Central memory CD8-positive, alpha-beta T cell (primary cell): ENCODE measurements at places on chromosomes 5 and 9.

GRCh38 chr5:65359569-65359968 lies 122.2 kb downstream of the ADAMTS6 start:
- H3K4me1 ChIP-seq = no peaks in the 10 kb centered on the region
- no peak overlapping the region for H3K27ac ChIP-seq
- no peaks in the 10 kb centered on the region for H3K36me3 ChIP-seq
- H3K4me3 ChIP-seq = no peak overlapping the region
- no peak for DNase-seq

- H3K4me3 ChIP-seq = no peak overlapping the region
- H3K27me3 ChIP-seq = no peaks in the 10 kb centered on the region
- peaks cover 12% of the 10 kb centered on the region for H3K36me3 ChIP-seq
- H3K27ac ChIP-seq = no peak overlapping the region
Observed at GRCh38 chr9:97895695-97896332, 26.5 kb downstream of the TRMO start.

GRCh38 chr9:20604562-20604961 lies 17.7 kb downstream of the MLLT3 start:
- peaks cover 3% of the 10 kb centered on the region for H3K36me3 ChIP-seq
- H3K27ac ChIP-seq = peak overlapping the region; percentile 8
- DNase-seq = no peak
- H3K27me3 ChIP-seq = no peaks in the 10 kb centered on the region

DNA sequence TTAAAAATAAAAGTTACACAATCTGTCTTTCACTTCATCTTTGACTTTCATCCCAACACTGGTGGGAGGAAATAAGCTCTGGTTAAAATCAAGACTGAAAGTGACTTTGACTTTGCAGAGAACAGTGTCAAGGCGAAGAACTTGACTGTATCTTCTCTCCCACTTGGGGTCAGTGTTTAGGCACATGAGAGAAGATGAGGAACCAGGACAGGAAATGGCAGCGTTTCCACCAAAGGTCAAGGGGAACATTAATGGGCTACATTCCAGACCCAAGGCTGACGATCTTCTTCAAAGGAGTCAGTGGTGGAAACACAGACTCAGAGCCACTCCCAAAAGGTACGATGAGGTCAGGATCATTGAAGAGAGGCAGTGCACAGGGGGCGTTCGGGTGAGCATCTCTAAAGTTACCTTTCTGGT lies 409.5 kb downstream of the ARHGEF28 start:
- DNase-seq = no peak
- peak overlapping the region; percentile 18 for H3K4me3 ChIP-seq
- H3K27me3 ChIP-seq = peaks cover 25% of the 10 kb centered on the region
- no peaks in the 10 kb centered on the region for H3K36me3 ChIP-seq
- no peak overlapping the region for H3K27ac ChIP-seq

DNA sequence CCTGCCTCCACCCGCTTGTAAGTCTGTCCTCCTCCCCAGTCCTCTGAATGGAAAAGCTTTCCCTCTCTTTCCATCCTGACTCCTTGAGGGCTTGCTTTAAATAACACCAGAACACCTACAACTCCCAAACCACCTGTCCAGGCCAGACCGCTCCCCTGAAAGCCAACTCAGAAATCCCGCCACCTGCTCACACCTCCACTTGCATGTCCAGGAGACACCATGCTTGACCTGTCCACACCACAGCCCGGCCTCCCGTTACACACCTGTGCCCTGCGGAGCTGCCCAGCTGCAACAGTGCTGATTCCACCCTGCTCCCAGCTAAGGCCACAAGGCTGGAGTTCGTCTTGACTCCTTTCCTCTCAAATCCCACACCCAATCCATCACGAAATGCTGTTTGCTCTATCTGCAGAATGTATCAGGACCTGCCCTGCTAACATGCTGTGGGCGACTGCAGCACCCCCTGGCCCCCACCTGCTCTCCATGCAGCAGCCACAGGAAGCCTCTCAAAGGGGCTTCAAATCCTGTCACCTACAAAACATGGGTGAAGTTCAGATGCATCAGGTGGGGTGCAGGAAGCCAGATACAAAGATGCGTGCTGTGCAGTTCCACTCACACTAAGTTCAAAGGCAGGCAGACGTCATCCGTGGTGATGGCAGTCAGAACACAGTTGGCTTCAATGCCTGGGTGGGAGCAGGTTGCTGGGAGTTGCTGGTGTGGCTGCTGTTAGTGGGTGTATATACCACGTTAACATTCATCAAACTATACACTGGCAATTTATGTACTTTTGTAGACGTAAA lies 166.0 kb downstream of the ROR2 start:
- peaks cover 19% of the 10 kb centered on the region for H3K4me1 ChIP-seq
- H3K36me3 ChIP-seq = peaks cover 2% of the 10 kb centered on the region
- peaks cover 61% of the 10 kb centered on the region for H3K27me3 ChIP-seq
- no peak for DNase-seq
- no peak overlapping the region for H3K27ac ChIP-seq

DNA sequence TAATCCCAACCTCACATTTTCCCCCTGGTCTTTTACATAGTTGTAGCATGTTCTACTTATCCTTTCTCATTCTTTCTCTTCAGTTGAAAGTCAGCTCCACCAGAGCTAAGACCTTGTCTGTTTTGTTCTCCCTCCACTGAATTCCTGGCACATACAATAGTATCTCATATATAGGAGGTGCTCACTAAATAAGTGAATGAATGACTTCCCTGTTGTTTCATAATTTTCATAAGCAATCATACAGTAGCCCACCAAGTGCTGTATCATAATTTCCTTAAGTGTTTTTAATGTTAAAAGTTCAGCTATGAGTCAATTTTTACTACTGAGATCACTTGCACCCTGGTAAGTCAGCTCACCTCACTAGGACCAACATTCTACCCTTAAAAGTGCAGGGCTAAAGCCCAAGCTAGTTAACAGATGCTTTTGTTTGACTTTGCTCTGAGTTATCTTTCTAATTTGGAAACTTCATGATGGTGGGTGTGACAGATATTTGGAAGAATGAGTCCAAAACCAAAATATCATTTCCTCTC lies 27.6 kb downstream of the TMEM245 start:
- DNase-seq = no peak
- peaks cover 41% of the 10 kb centered on the region for H3K4me1 ChIP-seq
- H3K4me3 ChIP-seq = no peak overlapping the region
- H3K27me3 ChIP-seq = no peaks in the 10 kb centered on the region
- H3K27ac ChIP-seq = no peak overlapping the region

GRCh38 chr5:99305045-99305580 lies 376.3 kb upstream of the CHD1 start:
- no peak overlapping the region for H3K27ac ChIP-seq
- no peaks in the 10 kb centered on the region for H3K4me1 ChIP-seq
- no peaks in the 10 kb centered on the region for H3K36me3 ChIP-seq
- no peak for DNase-seq
